Fibroblast of skin of left biceps (primary cell): ENCODE measurements at places on chromosomes 12 and 14.

DNA sequence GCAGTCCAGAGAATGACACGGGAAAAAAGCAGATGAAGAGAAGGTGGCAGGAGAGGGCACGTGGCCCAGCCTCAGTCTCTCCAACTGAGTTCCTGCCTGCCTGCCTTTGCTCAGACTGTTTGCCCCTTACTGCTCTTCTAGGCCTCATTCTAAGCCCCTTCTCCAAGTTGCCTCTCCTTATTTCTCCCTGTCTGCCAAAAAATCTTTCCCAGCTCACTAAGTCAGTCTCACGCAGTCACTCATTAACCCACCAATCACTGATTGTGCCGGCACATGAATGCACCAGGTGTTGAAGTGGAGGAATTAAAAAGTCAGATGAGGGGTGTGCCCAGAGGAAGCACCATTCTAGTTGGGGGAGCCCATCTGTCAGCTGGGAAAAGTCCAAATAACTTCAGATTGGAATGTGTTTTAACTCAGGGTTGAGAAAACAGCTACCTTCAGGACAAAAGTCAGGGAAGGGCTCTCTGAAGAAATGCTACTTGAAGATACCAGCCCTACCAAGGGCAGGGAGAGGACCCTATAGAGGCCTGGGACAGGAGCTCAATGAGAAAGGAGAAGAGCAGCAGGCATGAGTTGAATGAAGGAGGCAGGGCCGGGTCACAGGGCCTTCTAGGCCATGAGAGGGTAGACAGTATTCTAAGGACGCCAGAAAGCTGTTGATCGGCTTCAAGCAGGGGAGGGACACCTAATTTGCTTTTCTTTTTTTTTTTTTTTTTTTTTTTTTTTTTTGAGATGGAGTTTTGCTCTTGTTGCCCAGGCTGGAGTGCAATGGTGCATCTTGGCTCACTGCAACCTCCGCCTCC lies 40.9 kb downstream of the DAD1 start:
- no peak for DNase-seq

GRCh38 chr12:71958056-71958455 lies 19.4 kb downstream of the TPH2 start:
- no peak for DNase-seq

- DNase-seq = peak; percentile 94
These were observed 1097.4 kb upstream of the TMEM132C start for GRCh38 chr12:127169321-127170181.

DNA sequence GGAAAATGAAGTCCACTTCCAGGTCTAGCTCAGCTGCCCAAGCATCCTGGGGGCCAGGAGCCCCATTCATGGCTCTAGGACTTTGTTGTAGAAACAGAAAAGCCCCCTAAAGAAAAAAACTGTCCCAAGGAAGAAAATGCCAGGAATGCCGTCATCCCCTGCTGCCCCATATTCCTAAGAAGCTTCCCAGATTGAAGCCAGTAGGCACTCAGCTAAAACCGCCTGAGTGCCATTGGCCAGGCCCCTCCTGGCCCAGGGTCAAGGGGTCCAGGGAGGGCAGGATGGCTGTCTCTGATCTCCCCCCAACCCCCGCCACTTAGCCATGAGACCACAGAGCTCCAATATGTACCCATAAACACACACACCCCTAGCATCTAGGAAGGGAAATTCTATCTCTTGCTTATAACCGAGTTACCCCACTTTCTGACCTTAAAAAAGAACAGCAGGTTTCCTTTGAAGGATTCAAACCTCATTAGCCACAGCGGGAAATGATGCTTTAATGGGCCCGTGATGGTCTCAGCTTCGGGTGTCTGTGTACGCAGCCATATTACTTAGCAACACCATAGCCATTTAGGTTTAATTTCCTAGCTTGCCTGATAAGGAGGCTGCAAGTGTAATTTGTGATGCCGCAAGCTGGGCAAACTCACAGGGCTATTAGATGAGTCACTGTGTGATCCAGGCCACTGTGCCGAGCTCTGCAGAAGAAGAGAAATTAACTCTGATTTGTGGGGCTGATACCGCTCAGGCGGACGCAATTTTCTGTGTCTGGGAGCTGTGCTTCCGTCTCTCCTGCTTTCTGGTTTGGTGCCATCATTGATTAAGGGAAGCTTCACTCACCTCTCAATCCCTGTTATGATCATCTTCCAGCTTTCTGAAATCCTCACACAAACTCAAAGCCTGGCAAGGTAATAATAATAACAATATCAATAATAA lies 84.2 kb downstream of the GCH1 start:
- peak; percentile 16 for DNase-seq

- DNase-seq = no peak
These were observed 19.7 kb downstream of the PLEKHG3 start for GRCh38 chr14:64723691-64724577.

DNA sequence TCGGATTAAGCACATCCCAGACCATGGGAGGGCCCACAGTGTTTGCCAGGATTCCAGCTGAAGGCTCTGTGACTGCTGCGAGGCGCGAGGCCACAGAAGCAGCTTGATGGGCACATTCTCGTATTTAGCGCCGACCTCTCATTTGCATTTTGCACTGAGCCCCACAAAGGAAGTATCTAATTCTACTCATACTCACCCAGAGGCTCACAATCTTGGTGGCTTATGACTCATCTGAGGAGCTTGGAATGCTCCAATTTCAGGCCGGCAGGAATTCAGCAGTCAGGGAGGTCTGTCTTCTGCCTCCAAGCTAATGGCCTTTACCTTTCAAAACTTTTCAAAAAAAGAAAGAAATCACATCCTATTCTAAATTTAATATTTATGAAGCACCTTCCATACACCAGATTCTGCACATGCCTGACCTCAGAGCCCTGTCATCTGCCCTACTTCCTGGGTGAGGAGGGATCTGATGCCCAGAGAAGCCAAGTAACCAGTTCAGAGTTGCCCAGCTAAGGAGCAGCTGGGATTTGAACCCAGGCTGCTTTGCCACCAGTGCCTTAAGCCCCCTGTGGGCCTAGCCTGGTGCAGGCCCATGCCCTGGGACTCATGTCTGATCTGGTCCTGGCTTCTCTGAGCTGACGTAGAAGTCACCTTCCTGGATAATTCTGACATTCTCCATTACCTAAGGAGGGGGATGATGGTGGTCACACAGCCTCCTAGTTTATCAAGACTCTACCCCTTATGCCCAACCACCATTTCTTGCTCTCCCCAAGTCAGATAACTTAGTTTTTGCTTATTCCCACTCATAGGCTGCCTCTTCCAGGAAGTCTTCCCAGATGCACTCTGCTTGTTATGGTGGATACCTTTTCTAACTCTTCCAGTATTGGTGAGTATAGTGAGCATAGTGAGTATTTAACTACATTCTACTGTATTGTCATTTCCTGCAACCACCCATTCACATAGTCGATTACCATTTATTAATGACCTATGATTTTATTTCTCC lies 198.9 kb downstream of the RBM19 start:
- DNase-seq = peak; percentile 77

DNA sequence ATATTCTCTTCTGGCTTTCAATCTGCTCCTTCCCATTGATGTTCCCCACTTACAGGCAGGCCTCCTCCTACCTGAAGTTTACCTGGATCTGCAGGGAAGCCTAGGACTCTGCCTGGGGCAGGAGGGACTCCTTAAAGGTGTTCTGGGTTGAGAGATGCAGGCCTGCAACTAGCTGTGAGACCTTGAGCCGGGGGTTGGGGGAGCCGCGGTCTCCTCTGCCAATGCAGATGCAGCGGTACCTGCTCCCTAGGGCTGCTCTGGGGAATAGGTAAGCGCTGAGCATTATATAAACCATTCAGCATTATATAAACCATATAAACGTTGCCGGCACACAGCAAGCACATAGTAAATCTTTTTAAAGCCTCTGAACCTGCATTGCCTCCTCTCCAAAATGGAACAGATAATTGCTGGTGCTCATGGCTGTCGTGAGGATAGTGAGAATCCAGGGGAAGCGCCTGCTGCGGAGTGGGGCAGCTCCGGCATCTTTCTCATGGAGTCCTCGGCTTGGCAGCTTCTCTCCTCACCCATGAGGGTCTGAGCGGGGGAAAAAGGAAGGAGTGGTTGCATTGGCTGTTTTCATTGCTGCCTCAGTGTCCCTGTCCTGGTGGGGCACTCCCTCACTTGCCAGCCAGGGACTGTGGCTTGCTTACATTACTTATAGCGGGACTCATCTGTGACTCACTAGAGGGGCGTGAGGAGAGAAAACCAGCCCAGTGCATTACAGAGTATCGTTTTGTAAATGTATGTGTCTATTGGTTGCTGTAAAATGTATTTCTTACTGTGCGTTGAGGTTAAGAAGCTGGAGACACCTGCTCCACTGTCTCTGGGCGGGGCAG lies 12.5 kb upstream of the KRT80 start:
- no peak for DNase-seq

DNA sequence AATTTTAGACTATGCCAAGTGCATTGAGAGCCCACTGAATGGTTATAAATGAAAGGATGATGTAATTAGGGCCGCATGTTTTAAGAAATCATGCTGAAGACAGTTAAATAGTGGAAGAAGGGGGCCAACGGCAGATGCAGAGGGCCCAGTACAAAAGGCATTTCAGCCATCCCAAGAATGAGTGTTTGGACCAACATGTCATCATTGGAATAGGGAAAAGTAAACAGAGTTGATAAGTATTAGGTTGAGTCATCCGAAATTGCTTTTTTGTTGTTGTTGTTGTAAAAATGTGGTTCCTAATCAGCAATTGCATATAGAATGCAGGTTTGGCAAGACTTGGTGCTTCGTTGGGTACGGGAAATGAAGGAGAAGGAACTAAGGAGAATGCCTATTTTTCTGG lies 29.5 kb downstream of the BMP4 start:
- DNase-seq = peak; percentile 4

DNA sequence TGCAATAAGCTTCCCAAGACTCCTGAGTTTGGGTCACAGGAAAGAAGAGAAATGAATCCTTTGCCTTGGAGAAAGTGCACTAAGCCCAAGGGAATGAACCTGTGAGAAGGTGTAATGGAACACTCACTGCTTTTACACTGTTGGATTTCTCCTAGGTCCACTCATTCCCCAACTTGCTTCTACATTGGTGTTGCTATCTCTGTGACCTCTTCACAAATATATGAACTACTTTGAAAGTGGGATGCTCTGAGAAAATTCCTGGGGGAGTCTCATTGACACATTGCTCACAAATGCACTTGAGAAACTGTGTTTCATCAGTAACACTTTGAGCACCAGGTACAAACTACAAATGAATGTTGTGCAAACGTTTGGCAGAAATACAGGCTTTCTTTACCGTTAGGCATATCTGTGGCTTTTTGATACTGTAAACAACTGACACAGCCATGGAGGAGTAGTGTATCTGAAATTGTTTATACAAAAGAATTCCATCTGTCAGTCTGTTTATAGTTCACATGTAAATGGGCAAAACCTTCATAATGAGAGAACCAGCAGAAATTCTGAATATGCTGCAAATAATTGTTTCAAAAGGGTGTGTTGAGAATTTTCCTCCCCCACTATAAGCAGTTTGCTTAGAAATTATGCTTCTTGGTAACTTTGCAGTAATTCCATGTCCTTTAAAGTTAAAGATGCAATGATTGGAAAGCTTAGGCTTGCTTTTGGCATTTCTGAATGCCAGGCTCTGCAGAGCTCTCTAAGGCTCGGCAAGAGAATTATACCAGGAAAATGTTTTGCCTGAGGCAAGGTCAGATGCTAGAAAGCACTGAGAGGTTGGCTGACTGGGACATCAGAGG lies 348.5 kb upstream of the DDHD1 start:
- DNase-seq = peak; percentile 20

DNA sequence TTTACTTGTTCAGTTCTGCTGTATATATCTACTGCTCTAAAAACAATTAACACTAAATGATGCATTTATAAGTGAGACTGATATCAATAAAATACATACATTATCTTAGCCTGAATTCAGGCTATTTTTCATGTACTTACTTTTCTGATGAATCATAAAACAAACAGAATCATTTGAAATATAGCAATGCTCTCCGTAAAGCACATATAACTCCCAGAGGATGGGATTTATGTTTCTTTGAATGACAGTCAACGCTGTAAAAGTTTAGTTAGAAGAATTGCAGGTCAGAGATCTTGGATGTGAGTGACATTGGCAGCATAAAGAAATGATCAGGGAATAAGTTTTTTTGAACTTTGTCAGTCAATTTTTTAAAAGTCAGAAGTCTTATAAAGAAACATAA lies 740.2 kb upstream of the NOVA1 start:
- DNase-seq = no peak

DNA sequence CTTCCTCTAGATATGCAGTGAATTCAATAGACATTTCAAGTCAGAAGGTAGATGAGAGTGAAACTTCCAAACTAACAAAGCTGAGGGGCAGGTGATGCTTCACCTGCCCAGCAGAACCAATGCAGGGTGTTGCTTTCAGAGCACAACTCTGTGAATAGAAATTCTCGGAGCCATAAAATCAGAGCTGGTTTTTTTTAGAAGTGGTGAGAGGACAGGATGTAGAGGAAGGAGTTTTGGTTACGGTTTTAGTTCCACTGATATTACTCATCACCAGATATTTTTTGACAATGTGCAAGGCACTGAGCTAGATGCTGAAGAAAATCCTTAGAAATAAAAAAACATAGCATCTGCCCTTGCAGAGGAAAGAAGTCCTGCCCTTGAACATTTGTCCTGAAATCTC lies 62.2 kb downstream of the BMP4 start:
- peak; percentile 58 for DNase-seq
